ENCODE measurements at places on chromosomes 1 and 21.

GRCh38 chr1:32071758-32072621 lies 749 bp upstream of the TMEM39B start:
- no peak for DNase-seq

DNA sequence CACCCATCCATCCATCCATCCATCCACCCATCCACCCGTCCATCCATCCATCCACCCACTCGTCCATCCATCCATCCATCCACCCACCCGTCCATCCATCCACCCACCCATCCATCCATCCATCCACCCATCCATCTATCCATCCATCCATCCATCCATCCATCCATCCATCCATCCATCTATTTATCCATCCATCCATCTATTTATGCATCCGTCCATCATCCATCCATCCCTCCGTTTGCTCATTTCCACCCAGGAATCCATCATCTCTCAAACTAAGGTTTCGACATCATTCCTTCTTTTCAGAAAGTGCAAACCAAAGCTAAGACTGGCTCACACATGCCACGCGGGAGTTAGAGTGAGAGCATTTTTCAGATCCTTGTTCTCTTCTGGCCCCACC lies 52.8 kb upstream of the POFUT2 start:
- no peak for DNase-seq

GRCh38 chr1:15090373-15090772 lies 63.2 kb upstream of the TMEM51 start:
- peak; percentile 35 for DNase-seq

DNA sequence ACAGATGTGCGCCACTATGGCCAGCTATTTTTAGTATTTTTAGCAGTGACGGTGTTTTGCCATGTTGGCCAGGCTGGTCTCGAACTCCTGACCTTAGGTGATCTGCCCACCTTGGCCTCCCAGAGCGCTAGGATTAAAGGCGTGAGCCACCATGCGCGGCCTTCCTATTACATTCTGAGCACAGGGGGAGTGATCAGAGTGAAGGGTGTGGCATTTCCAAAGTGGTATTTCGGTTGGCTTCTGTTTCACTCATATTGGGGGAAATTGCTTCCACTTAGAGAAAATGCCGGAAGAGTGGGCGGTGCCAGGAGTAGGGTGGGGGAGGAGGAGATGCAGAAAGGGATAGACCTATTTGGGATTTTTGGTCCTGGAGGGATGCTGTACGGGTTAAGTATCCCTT lies 4.3 kb downstream of the PIK3CD start:
- DNase-seq = peak; percentile 29

- no peak for DNase-seq
These were observed 12.6 kb upstream of the MNDA start for GRCh38 chr1:158818560-158818959.

DNA sequence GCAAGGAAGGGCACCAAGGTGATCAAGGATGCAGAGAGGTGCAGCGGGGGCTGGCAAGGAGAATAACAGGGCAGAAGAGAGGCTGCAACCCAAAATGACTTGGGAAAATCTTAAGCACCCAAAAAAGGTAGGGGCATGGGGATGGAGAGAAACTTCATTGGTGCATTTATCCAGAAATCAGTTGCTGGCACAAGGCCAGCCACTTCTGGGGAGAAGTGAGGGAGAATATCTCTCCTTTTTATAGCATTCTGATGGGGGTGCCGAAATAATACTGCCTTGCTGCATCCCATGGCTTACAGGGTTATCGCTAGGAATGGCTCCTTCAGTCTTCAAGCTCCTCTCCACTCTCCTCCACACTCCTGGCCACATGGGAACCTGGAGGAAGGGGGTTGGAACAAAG lies 47.9 kb downstream of the SUSD4 start:
- DNase-seq = no peak

DNA sequence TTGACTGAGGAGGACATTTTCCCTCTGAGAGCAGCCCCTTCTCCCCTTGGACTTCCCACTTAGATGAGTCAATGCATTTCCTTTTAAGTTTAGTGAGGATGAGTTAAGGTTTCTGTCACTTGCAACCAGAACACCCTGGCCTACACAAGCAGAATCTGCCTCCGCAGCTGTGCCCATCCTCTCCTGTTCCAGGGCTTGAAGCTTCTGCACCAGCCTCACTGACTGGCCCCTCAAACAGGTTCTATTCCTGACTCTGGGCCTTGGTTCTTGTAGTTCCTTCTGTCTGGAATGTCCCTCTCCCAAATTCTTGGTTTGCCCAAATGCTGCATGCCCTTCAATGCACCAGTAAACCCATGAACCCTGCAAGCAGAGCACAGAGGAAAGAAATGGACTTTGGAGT lies 394.4 kb downstream of the PTPRU start:
- DNase-seq = no peak

- no peak for DNase-seq
These were observed 48.5 kb downstream of the BRINP3 start for GRCh38 chr1:190429141-190429540.

All from activated naive CD8-positive, alpha-beta T cell treated with anti-CD3 and anti-CD28 coated beads for 36 hours (primary cell).